ENCODE measurements at places on chromosomes 5 and 9.

GRCh38 chr5:2020730-2021129 lies 138.0 kb upstream of the IRX4 start:
- no peak for DNase-seq

- no peak for DNase-seq
Observed at GRCh38 chr5:43279548-43280274, 33.5 kb downstream of the HMGCS1 start.

DNA sequence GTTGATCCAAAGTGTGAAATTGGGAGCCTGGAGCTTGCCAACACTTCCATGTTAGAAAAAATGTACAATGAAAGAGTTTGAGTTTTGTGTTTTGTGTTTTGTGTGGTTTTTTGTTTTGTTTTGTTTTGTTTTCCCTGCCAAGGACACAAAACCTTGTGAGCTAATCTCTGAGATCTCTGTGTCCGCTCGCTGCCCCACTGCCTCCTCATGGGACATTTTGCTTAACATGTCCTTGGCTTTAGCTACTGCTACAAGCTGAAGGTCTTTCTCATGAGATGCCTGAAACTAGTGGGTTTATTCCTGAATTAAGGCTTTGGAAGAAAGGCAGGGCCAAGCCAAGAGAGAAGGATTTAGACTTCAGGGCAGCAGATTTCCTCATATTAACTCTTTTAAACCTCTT lies 7.3 kb upstream of the JAKMIP2 start:
- DNase-seq = no peak

DNA sequence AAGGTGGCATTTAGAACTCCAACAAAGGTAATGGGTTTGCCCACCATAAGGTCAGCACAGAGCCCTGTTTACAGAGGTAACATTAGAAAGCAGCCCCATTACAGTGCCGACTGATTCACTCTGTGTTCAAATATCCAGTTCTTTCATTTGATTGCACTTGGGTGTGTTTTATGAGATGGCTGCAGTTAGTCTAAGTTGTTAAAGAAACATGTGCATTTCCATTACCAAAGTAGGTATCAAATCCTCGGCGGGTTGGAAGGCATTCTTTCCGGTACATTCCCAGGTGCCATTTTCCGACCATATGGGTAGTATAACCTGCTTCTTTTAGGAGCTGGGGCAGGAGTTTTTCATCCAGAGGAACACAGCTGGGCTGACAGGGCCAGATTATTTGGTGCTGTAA lies 16.3 kb downstream of the ARSB start:
- no peak for DNase-seq

GRCh38 chr5:157463081-157463480 lies 3.1 kb downstream of the NIPAL4 start:
- no peak for DNase-seq

DNA sequence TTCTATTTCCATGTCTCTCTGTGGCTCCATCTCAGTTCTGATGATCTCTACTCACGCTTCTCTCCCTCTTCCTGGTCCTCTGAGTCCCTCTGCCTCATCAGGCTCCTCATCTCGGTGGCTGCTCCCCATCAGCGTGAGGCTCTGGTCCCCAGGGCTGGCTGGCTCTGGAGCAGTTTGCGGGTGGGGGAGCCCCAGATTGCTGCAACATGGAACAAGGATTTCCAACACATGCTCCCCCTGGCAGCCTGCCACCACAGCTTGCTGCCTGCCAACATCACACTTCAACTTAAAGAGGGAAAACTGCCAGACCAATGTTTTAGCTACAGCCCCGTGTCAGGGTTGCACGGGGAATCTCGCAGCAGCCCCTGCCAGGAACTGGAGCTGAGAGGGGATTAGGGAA lies 77.2 kb upstream of the NEK6 start:
- DNase-seq = no peak

GRCh38 chr5:54556141-54556540 lies 38.6 kb downstream of the SNX18 start:
- no peak for DNase-seq

- no peak for DNase-seq
Observed at GRCh38 chr9:134537951-134538641, 103.5 kb upstream of the COL5A1 start.

- DNase-seq = no peak
Observed at GRCh38 chr5:45383985-45384384, 312.2 kb downstream of the HCN1 start.

DNA sequence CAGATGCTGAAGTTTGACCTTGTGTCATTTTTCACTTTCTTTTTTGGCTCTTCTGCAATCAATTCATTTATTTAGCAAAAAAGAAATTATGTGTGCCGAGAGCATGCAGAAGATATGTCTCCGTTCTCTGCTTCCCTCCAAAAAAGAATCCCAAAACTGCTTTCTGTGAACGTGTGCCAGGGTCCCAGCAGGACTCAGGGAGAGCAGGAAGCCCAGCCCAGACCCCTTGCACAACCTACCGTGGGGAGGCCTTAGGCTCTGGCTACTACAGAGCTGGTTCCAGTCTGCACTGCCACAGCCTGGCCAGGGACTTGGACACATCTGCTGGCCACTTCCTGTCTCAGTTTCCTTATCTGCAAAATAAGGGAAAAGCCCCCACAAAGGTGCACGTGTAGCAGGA lies 2.4 kb downstream of the FGFR4 start:
- no peak for DNase-seq

- DNase-seq = peak; percentile 62
Observed at GRCh38 chr9:38008168-38009034, 60.6 kb downstream of the SHB start.

DNA sequence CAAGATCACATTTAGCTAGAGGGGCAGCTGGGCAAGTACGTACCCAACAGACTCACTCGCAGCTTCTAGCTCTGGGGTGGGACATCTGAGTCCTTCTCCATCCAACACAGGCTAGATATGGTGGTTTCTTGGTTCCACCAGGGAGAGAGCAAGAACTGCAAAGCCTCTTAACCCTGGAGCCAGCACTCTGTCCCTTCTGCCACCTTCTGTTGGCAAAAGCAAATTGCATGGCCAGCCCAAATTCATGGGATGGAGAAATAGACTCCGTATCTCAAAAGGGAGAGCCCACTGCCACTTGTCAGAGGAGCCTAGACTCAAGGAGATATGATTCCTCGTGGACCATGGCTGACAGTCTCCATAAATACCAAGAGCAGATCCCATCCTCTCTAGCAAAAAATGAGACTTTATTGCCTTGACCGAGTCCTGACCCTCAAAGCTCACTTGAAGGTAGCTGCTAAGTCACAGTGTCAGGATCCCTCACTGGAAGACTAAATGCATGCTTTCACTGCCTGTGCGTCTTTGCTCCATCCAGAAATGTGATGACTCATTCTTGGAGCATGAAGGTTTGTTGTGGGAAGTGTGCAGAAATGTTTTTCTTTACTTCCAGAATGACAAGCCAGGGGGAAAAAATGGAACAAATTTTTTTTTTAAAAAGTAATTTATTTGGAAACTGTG lies 28.8 kb upstream of the ROR2 start:
- peak; percentile 40 for DNase-seq

GRCh38 chr9:69463497-69464068 lies 138.6 kb downstream of the ENTREP1 start:
- no peak for DNase-seq

DNA sequence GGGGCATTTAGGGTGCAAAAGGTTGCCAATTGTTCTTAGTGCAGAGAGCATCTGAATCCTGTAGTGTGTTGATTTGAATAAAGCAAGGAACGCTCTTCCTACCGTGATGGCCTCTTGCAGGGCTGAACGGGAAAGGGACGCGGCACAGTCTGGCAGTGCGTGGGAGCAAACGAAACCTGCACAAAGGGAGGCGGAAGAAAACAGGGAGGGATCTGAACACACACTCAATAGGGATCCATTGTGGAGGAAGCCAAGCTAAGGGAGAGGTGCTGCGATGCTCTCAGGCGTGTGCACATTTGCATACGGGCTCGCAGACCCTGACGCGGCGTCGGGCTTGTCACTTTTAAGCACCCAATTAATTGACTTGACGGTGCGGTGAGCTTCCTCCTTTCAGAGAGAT lies 414.0 kb upstream of the IRX1 start:
- no peak for DNase-seq

GRCh38 chr5:122492675-122493074 lies 180.6 kb downstream of the SNCAIP start:
- DNase-seq = no peak

- no peak for DNase-seq
Observed at GRCh38 chr5:8229551-8229950, 360.6 kb downstream of the MTRR start.

DNA sequence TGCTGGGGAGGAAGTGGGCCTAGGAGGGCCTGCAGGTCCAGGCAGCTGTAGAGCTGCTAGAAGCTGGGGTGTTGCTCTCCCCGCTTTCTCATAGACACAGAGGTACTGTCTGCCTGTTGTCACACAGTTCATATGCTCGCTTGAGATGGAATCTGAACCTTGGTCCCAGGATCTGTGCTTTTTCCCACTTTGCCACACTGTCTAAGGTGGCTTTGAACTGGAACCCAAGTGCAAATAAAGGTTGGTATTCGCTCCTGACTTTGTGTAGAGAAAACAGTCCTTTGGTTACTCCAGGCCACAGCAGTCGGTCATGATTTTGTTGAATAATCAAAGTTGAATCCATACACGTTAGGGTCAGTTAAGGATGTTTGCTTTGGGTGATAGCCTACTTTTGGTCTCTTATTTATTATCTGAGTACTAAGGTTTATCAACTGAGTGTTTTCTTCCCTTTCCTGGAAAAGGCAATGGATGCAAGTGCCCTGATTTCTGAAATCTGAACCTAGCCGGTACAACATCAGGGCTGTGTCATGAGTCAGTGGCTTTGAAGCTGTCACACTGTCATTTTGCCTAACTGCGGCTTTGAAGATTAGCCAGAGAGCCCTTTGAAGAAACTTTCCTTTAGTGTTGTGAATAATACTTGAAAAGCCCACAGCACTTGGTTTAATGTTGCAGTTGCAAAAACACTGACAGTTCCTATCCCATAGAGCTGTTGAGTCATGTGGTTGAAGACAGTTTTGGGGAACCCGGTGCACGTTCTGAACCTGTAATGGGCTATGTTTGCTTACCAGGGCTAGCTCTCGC lies 41.3 kb downstream of the HABP4 start:
- no peak for DNase-seq

GRCh38 chr5:156119692-156120091 lies 207.3 kb upstream of the SGCD start:
- no peak for DNase-seq

DNA sequence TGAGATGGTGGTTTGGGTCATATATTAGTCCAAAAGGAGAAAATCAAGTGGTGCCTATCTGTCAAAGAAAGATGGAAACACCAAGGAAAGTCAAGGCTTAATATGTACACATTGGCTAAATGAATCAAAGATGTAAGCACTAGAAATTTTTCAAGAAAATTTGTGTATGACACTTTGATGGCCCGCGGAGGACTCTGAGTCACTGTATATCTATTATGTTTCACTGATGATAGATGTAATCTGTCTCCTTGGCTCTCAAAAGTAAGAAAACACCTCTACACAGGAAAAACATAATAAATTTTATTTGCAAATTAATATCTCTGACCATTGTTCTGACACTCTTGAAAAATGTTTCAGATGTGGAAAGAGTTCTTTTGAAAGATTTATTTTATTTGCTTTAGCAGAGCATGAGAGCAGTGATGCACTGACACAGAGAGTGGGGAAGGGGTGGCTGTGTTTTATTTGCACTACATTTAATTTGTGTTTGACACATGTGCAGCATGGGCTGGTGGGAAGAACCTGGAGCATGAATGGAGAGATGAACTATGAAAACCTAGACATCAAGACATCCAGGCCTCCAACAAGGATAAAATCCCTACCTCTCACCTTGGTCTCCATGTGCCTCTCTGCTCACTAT lies 180.8 kb upstream of the GAS1 start:
- DNase-seq = no peak

GRCh38 chr9:23005156-23005555 lies 558.5 kb downstream of the DMRTA1 start:
- DNase-seq = no peak

DNA sequence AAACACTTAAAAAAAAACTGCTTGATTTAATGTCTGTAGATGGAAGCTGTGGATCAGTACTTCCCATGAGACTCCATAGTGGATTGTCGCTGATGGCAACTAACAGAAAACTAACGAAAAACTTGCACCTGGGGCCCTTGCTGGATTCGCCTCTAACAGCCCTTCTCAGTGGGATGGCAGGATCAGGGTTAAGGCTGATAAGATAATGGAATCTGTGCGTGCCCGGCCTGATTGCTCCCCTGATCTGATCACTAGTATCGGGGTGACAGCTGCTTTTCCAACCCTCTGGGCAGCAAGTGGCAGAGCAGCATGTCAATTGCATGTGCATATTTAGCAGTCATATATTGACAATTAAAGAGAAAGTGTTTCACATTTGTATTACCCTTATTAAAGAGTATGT lies 185.8 kb upstream of the ELAVL2 start:
- no peak for DNase-seq

GRCh38 chr5:69006030-69006429 lies 87.8 kb upstream of the SLC30A5 start:
- DNase-seq = no peak

DNA sequence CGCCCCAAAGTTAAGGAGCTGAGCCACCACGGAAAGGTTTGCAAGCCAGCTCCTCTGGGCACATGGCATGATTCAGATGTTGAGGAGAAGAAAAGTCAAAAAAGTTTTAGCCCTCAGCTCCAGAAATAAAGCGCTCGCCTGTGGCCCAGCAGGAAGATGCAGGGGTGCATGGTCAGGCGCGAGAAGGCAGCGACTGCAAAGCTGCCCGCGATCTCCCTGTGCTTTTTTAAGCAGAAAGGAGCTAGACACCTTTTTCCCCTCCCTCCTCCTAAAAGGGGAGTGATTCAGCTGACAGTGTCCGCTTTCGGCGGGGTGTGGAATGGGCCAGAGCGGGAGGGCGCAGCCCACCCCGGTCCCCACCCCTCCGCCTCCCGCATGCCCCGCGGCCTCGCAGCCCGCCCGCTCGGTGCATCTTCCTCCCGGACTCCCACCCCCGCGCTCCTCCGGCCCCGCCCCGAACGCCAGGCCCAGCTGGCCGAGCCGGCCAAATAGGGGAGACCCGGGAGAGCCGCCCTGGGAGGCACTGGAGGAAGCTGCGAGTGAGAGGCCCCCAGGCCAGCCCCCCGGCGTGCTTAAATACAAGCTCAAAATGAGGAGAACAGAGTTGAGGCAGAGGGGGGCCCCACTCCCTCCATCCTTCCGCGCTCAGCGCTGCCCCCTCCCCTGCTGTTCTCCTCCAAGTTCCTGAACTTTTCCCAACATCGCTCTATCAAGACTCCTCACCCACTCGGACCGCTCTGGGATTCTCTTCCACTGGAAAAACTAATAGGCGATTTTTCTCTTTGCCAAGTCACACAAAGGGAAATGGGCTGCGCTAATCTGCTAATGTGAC lies at the start of gene ADAMTS12:
Gene ADAMTS12, minus strand, starts transcription at position 203 of the 832 bp plus-strand sequence. Its CDS starts 134 bp downstream, at position 69.
- DNase-seq = no peak

- DNase-seq = no peak
Observed at GRCh38 chr5:145473042-145473642, 362.0 kb downstream of the PRELID2 start.

DNA sequence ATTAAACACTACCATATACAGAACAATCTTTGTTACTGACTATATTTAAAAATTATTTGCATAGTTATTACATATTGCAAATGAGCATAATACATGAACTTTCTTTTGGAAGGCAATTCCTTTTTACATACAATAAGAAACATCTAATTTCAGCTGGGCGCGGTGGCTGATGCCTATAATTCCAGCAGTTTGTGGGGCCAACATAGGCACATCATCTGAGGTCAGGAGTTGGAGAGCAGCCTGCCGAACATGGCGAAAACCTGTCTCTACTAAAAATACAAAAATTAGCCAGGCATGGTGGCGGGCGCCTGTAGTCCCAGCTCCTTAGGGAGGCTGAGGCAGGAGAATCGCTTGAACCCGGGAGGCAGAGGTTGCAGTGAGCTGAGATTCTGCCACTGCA lies 36.4 kb upstream of the SIMC1 start:
- DNase-seq = no peak

GRCh38 chr5:103340717-103341388 lies 82.3 kb downstream of the MACIR start:
- no peak for DNase-seq

- no peak for DNase-seq
Observed at GRCh38 chr5:33837301-33837700, 54.5 kb downstream of the ADAMTS12 start.

All from HL-60 (cell line).